ENCODE measurements at places on chromosomes 7 and 10.

- peaks cover 2% of the 10 kb centered on the region for H3K27me3 ChIP-seq
- H3K27ac ChIP-seq: no peak overlapping the region
- H3K4me3 ChIP-seq: no peak overlapping the region
- no peak for DNase-seq
- no peaks in the 10 kb centered on the region for H3K36me3 ChIP-seq
These were observed 90.0 kb downstream of the GSAP start for GRCh38 chr7:77326131-77326530.

GRCh38 chr7:80175744-80176143, 41.1 kb downstream of the GNAI1 start:
- H3K27ac ChIP-seq: no peak overlapping the region
- H3K4me1 ChIP-seq: peaks cover 24% of the 10 kb centered on the region
- no peaks in the 10 kb centered on the region for H3K27me3 ChIP-seq
- H3K4me3 ChIP-seq: no peak overlapping the region

GRCh38 chr7:37284805-37285231, 163.8 kb downstream of the ELMO1 start:
- H3K27ac ChIP-seq: no peak overlapping the region
- no peaks in the 10 kb centered on the region for H3K36me3 ChIP-seq
- no peaks in the 10 kb centered on the region for H3K27me3 ChIP-seq
- no peak overlapping the region for H3K4me3 ChIP-seq
- H3K4me1 ChIP-seq: no peaks in the 10 kb centered on the region

GRCh38 chr7:29297194-29297890, 102.8 kb downstream of the CHN2 start:
- no peaks in the 10 kb centered on the region for H3K36me3 ChIP-seq

DNA sequence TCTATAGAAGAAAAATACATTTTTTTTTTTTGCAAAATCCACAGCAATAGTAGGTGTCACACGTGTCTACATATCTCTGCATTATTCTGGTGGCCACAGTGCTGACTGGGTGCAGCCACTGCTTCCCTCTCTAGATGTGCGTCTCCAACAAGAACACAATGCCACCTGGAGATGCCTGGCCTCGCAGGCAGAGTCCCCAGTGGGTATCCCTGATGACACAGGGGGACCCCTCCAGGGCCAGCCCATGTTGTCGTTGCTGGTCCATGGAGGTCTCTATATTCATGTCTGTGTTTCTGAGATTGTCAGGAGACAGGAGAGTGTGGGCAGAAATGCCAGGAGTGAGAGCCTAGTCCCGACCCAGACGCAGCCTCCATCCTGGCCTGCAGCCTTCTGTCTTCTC, 345.9 kb upstream of the SHH start:
- H3K27me3 ChIP-seq: peaks cover 4% of the 10 kb centered on the region
- DNase-seq: no peak
- no peak overlapping the region for H3K4me3 ChIP-seq
- H3K27ac ChIP-seq: no peak overlapping the region
- H3K4me1 ChIP-seq: no peaks in the 10 kb centered on the region

- H3K4me3 ChIP-seq: no peak overlapping the region
- H3K27me3 ChIP-seq: no peaks in the 10 kb centered on the region
- H3K4me1 ChIP-seq: no peaks in the 10 kb centered on the region
- no peak for DNase-seq
- H3K27ac ChIP-seq: no peak overlapping the region
These were observed 169.5 kb downstream of the PLXDC2 start for GRCh38 chr10:19985745-19986144.
